ENCODE measurements at places on chromosomes 1 and 21.

DNA sequence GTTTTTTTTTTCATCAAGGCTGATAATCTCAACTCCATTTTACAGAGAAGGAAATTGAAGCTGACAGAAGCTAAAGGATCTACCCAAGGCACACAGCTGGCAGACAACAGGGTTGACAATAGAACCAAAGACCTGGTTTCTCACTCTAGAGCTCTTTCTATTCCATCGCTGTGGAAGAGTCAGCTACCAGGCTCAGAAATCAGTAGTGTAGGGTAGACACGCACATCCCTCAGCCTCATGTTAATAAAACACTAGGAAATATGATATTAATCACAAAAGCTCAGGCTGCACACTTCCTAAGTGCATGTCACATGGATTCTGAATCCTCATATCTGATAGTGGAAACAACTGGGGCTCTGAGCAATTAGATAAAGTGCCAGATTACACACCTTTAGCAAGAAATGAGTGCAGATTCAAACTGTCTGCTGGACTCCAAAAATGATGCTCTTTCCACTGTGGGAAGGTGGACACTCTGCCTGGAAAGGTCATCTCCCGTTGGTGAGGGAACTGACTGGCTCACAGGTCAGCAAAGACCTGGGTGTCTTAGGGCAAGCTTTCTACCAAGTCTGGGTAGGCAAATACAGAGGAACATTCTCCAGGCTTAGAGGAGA, 139.1 kb downstream of the TGFBR3 start:
- no peak for DNase-seq

DNA sequence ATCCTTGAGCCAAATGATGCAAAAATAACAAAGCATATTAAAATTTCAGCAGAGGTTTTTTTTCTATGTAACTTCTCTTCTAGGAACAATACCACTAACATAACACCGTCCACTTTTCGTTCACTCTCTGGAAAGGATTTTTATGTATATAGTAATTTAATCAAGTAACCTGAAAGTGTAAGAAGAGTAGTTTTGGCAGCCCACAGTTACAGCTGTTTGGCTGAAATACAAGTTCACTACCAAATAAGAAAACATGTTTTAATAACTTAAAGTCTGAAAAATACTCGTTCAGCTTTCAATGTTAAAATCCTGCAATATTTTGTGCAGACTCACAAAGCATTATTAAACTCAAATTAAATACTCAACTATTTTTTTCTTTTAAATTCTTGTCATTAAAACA, 896.8 kb upstream of the ADGRL4 start:
- DNase-seq: no peak

DNA sequence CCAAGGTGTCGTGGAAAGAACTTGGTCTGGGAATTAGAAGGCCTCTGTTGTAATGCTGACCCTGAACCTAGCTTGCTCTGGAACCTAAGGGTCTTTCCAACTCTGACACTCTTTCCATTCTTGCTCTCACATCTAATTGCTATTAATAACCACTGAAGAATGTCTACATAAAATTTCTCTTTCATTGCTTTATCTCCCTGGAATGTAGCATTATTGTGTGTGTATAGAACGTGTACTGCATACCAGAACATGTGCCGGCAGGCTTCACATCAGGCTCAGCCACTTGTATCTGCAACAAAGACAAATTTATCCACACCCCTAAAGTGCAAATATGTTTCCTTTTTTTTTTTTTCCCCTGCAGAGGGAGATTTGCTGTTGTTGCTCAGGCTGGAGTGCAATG, 13.9 kb upstream of the LAX1 start:
- no peak for DNase-seq

DNA sequence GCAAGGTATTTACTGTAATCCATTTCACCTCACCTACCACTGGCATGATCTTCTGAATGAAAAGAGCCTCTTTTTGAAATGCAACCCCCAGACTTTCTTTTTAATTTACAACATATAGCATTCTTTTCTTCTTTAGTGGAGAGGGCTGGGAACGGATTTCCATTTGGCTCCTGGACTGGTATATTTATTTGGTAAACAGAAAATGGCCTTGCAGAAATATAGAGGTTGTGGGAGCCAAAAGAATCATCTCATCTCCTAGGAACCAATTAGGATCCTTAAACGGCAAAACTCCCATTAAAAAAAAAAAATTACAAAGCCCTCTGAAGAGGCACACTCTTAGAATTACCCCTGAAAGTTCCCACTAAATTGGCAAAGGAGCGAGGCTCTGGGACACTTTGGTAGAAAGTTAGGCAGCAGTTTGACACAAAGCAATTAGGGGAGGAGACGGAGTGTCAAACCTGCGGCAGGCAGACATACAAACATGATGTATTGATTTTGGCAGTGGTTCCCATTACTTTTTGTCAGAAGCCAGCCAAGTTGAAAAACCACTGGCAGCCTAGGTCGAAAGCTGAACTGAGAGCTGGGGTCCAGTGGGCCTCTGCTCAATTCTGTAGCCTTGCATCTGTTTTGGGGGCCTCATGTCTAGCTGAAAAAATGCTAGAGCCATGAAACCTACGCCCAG, 135.1 kb upstream of the MAGI3 start:
- no peak for DNase-seq

DNA sequence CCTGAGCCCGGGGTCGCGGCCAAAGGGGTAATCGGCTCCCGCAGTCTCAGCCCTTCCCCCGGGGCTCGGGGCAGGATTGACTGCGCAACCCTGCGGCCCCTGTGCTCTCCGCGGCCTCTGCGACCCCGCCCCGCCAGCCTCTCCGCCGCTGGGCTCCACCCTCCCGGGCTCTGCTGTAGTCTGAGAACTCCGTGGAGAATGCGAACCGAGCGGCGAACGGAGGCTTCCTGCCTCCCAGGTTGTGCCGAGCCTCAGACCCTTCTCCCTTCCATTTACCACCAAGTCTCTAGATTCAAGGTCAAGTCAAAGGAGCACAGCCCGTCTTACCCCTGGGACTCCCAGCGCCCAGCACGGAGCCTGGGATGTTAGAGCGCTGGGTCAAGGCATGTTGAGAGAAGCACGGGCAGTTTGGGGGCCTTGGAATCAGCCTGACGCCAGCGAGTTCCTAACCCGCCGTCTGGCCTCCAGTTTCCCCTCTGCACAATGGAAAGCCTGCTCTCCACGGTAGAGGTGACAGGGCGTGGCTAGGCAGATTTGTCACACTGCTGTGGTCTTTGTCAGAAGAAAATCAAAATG, 3.0 kb downstream of the ATP2B4 start:
- DNase-seq: peak; percentile 45

DNA sequence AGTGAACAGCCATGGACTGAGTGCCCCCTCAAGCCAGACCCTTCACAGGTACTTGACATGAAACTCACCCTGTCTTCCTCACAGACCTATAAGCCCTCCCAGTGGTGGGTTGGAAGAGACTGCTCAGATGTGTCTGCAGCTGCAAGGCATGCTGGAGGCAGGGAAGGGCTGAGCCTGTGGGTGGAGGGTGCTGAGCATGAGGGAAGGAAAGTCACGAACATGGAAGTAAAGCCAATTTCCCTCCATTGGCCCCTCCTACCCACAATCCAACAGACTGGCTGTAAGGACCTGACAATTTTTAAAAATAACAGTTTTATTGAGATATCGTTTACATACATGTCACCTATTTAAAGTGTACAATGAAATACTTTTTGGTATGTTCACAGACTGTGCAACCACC, 44.1 kb downstream of the RCSD1 start:
- no peak for DNase-seq

DNA sequence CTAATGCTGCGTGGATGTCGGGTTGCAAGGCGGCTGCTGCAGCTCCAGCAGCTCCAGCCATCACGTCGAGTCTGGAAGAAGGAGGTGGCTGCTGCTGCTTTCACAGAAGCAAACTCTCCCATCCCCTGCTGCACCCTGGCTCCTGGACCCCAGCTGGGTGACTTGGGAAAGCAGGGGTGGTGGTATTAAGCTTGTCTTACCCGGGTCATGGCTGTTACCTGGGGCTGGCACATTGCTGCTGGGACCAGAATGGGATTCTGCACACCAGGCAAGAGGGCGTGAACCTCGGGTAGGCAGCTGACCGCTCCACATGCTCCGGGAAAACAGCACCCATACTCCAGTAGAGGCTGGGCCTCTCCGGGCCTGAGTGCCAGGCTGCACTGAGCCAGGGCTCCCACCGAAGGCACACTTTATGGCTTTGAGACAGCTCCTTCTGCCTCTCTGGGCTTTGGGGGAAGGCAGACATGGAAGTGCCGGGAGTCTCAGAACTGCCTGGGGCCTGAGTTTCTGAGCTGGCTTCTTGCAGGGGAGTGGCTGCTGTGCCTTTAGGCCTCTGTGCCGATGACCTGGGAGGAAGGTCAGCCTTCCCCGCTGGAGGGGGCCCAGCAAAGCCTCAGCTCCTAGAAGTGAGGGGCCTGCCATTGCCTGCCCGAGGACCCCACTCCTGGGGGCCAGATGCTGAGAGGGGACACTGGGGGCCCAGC, 1.2 kb downstream of the SMIM1 start:
- no peak for DNase-seq

GRCh38 chr1:177969825-177970371, at the start of gene SEC16B:
TSS of gene SEC16B (minus strand) at chr1:177970058. CDS start at chr1:177967981, 2,077 bp downstream.
- DNase-seq: no peak

All from stimulated activated naive CD8-positive, alpha-beta T cell treated with anti-CD3 and anti-CD28 coated beads, Interleukin-15, amount 100 ng/mL, for 72 hours (primary cell).